ENCODE measurements at places on chromosomes 16 and 17.

DNA sequence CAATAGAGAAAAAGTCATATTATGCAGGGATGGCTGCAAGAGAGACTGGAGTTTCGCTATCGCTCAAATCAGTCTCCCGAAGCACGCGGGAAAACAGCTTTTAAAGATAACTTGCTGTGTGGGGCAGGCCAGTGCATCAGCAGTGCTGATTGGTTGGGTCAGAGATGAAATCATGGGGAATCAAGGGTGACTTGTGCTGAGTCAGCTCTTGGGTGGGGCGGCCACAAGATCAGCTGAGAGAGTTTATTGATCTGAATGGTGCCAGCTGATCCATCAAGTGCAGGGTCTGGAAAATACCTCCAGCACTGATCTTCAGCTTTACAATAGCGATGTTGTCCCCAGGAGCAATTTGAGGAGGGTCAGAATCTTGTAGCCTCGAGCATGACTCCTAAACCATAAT is 430.5 kb downstream of the RBFOX1 start:
- no peak for DNase-seq

- peak; percentile 76 for DNase-seq
Observed at GRCh38 chr17:81966343-81967243, 5.6 kb upstream of the NOTUM start.

- DNase-seq = peak; percentile 50
Observed at GRCh38 chr17:55117164-55117563, 147.6 kb upstream of the HLF start.

GRCh38 chr16:56460101-56460500 is 8.7 kb downstream of the OGFOD1 start:
- no peak for DNase-seq

GRCh38 chr16:67000384-67001351 is 12.3 kb downstream of the CES4A start:
- peak; percentile 73 for DNase-seq

GRCh38 chr17:1896243-1897104 is 66.7 kb downstream of the RPA1 start:
- DNase-seq = no peak

DNA sequence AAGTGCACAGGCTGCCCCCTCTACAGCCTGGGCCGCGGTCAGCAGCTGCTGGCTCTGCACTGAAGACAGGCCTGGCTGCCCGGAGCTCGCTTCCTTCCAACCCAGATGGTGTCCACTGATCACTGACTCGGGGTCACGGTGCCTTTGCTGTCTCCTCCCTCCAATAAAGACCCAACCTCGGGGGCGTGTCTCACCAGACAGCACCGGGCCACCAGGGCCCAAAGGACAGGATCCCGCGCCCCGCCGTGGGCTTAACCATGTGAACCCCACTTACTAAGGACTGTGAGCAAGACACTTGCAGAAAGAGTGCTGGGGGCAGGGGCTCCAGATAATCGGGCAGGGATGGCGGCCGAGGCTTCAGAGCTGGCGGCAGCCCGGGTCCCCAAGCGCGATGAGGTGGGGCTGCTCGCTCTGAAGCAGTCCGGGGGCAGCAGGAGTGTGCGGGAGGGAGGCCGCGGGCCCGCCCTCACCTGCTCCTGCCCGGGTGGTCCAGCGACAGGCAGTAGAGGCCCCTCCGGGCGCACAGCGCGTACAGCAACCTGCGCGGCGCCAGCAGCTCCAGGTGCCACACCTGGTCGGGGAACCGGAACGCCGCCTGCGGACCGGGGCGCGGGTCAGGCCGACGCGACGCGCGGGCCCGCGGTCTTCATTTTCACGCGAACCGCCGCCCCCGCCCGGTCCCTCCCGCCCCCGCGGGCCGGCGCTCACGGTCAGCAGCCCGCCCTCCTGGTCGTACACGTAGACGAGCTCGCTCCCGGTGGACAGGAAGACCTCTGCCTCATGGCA is 502 bp downstream of the FAAP100 start:
- no peak for DNase-seq

- no peak for DNase-seq
Observed at GRCh38 chr17:76091526-76092286, 11.9 kb downstream of the EXOC7 start.

DNA sequence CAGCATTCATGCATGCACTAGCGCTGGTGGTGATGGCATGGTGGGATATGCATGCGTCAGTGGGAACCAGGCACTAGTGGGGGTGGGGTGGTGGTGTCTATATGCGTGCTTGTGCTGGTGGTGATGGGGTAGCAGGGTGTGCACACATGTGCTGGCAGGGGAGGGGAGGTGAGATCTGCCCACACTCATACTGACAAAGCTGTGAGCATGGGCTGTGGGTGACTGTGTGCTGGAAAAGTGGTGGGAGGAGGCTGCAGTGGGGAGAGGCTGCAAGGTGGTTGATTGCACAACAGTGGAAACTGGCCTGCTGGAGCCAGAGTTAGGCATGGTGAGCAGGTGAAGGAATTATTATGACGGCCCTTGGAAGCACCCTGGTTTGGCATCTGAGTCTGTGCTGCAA is 31.3 kb upstream of the TEKT1 start:
- no peak for DNase-seq

DNA sequence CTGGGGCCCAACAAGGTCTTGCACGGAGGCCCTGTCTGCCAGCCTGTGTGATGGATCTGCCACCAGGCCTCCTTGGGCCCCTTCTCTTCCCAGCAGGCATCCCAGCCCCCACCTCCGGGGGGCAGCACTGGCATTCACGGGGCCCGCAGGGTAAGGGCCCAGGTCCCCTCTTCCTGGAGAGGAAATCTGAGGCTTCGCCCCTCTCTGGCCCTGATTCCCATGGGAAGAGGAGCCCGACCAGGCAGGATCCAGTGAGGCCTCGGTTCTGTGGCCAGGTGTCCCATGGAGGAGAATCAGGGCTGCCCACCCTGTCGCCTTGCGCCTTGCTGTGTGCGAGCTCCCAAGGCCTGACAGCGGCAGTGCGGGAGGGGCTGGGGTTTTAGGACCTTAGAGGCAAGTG is 48.4 kb downstream of the PDPK1 start:
- no peak for DNase-seq

DNA sequence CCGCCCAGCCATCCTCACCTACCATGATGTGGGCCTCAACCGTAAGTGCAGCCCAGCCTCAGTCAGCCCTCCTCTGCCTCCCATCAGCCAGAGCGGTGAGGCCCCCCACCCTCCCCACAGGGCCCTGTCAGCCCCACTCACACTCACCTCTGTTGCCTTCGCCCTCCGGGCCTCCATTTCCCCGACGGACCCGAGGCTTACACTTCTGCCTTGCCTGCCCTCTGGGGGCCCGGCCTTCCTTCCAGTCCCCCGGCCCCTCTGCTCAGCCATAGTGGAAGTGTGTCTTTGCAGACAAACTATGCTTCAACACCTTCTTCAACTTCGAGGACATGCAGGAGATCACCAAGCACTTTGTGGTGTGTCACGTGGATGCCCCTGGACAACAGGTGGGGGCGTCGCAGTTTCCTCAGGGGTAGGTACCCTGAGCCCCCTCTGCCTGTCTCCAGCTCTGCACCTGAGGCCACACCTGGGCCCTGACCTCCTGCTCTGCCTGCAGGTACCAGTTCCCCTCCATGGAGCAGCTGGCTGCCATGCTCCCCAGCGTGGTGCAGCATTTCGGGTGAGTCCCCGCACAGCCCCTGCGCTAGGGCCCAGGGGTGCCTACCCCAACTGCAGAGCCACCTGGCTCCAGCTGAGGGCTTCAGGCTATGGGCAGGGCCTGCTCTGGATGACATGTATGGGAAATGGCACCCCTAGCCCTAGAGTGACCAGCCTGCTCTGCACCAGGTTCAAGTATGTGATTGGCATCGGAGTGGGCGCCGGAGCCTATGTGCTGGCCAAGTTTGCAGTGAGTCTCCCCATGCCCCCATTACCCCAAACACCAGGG is 4.1 kb downstream of the NDRG4 start:
- no peak for DNase-seq

DNA sequence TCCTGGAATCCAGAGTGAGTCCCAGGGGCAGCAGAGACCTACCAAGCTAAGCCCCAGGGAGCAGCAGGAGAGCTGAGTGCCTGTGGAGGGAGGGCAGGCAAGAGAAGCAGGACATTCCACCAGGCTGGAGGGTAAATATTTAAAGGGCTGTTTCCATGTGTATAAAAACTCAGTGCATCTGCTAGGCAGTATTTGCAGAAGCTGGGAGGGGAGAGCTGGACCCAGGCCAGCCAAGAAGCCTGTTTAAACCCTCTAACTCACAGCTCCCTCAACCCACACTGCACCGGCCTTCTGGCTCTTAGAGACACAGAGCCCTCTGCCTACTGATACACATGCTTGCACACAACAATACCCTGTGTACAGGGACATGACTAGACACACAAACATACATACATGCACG is 22.5 kb upstream of the TMEM132E start:
- DNase-seq = peak; percentile 61

- DNase-seq = no peak
Observed at GRCh38 chr16:90040152-90041023, 21.1 kb upstream of the DBNDD1 start.

- DNase-seq = peak; percentile 88
Observed at GRCh38 chr17:17698869-17699351, 17.7 kb downstream of the RAI1 start.

- DNase-seq = peak; percentile 32
Observed at GRCh38 chr17:2594722-2595599, 1.5 kb downstream of the PAFAH1B1 start.

DNA sequence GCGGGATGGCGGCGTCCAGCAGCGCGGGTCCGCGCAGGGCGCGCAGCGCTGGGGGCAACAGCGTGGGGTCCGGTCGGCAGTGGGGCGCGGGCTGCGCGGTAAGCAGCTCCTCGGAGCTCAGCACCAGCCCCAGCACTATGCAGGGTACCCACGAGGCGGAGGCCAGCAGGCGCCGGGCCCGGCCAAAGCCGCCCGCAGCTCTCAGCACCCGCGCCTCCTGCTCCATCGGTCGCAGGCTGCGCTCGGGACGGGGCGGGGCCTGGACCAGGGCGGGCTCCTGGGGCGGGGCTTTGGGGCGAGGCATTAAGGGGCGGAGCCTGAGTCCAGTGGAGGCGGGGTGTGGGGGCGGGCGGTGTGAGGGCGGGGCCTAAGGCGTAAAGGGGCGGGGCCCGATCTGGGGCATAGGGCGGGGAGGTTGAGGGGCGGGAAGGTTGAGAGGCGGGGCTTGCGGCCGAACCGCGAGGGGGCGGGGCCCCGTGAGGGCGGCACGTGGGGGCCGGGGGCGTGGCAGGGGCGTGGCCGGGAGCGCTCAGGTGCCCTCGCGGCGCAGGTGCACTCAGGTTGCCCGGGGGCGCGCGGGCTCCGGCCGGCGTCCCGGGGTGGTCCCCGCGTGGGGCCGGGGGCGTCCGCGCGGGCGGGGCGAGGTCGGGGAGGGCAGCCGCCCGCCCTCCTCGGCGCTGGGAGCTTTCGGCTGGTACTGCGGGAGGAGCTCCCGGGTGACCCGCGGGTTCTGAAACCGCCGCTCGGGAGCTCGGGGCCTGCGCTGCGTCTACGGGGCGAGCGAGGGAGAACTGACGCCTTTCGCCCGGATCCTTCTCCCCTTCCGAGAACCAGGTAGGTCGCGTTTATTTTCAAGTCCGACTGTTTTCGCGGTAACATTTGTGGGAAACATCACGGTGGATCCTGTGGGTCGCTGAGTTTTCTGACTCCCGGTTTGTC is 1.4 kb upstream of the SLC22A31 start:
- peak; percentile 76 for DNase-seq

- no peak for DNase-seq
Observed at GRCh38 chr17:31733326-31733725, 125.7 kb downstream of the COPRS start.

DNA sequence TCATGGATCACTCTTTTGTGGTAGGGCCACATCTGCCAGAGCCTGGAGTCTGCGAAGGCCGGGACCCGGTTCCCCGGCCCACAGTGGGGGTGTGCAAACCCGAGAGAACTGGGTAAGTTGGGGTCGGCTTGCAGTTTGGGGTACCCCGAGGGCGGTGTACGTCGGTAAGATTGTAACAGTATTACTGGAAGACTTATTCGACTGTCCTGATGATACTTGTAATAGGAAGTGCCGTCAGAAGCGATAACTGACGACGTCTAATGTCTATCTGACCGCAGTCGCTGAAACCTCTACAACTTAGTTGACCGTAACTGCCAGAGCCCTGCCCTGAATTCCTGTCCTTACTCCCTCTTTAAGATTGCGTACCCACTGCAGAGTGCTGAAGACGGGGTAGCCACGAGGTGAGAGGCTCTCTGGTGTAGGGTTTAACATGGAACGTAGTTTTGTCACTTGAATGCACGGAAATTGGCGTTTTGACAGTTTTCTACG is 24.0 kb downstream of the TRPV2 start:
- no peak for DNase-seq

DNA sequence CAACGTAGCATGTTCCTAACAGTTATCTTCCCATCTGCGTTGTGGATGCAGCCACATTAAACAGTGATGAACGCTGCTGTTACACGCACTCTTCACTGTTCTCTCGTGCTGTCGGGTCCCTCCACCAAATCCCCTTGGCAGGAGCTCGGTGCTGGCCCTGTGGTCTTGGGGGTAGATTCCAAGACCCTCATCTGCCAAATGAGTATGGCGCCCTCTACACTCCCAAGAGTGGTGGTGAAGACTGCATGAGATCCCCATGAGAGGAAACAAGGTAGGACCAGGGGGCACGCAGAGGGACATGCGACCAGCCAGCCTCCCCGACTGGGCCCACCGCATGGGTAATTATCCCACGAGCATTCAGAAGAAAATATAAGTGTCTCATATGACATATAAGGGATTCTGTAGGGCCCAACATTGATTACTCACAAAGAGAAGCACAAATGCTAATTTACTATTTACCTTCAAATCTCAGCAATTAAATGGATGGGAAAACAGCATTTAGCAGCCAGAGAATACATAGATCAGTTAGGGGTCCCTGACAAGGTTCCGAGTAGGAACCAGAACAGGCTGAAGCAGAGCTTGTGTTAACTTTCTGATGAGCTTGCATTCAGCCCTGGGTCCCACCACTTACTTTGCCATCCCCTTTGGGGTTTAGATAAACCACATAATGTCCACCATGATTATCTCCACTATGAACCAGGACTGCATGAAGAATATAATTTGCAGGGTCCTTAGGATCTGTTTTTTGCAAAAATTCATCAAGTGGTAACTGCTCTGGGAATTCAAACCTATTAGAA is 23.8 kb downstream of the LITAFD start:
- no peak for DNase-seq

Measured in NCI-H2171 treated with DMSO at 0.1 percent for 48 hours (cell line).